ENCODE measurements at places on chromosomes 7 and 10.

- DNase-seq: no peak
Observed at GRCh38 chr10:2786251-2786650, 281.1 kb upstream of the PFKP start.

GRCh38 chr7:16421333-16422102 is at the start of gene CRPPA:
Gene CRPPA, minus strand, starts transcription at chr7:16421538. Its CDS starts 216 bp downstream, at chr7:16421322.
- DNase-seq: no peak

DNA sequence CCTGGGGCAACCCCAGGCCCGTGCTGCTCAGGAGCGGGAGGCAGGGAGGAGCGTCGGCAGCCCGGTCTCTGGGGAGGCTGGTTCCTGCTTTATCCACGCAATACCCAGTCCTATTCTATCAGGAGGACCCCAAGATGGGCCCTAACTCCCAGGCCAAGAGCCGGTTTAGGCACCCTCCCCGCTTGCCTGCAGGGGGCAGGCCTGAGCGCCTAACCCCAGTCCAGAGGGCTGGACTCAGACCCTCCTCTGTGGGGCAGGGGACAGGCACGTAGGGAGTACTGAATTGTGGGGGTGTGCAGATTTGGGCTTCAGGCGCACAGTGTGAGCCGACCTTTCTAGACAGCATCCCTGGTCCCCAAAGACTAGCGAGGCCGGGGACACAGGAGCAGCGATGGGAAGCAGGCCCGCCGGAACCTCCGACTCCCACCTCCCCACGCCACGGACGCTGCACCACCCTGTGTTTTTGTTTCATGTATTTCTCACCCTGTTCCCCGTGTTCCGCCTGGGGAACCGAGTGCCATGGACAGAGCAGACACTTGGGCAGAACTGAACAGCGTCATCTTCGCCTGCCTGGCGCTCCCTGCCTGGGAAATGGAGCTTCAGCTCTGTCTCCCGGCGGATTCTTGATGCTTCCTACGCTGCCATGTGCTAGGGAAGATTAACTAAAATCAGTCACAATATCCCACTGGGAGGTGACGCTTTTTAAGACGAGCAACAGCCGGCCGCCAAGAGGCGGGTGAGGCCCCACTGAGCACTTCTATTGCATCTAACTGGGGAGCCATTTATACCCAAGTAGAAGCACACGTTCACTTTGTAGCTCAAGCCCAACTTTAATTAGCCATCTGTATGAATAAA is 5.3 kb downstream of the NUDT1 start:
- no peak for DNase-seq

GRCh38 chr10:63716016-63716580 is 194.9 kb downstream of the REEP3 start:
- no peak for DNase-seq

GRCh38 chr7:134415700-134416099 is 43.2 kb downstream of the AKR1B1 start:
- no peak for DNase-seq

DNA sequence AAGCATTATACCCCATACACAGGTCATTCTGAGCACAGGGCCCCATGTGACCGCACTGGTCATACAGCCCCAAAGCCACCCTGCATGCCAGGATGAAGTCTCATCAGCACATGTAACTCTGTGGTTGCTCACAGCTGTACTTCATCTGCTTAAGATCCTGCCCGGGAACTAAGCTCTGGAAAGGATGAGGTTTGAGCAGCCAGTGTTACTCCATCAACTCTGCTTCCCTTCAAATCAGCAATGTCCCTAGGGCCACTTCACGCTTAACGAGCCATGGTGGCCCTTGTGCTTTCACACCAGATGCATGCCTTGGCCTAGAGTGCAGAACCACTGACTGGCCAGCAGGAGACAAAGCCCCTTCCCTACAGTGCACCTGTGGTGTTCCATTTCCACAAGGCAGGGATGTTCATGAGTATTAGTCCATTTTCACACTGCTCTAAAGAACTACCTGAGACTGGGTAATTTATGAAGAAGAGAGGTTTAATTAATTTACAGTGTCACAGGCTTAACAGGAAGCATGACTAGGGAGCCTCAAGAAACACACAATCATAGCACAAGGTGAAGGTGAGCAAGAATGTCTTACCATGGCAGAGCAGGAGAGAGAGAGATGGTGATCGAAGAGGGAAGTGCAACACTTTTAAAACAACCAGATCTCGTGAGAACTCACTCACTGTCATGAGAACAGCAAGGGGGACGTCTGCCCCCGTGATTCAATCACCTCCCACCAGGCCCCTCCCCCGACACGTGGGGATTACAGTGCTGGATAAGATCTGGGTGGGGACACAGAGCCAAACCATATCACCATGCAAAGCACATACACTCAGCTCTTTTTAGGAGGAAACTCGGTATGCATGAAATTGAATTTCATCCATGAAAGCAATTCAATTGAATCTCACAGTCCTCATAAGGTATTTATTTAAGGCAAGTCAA is 149.0 kb upstream of the CDCA7L start:
- DNase-seq: no peak

DNA sequence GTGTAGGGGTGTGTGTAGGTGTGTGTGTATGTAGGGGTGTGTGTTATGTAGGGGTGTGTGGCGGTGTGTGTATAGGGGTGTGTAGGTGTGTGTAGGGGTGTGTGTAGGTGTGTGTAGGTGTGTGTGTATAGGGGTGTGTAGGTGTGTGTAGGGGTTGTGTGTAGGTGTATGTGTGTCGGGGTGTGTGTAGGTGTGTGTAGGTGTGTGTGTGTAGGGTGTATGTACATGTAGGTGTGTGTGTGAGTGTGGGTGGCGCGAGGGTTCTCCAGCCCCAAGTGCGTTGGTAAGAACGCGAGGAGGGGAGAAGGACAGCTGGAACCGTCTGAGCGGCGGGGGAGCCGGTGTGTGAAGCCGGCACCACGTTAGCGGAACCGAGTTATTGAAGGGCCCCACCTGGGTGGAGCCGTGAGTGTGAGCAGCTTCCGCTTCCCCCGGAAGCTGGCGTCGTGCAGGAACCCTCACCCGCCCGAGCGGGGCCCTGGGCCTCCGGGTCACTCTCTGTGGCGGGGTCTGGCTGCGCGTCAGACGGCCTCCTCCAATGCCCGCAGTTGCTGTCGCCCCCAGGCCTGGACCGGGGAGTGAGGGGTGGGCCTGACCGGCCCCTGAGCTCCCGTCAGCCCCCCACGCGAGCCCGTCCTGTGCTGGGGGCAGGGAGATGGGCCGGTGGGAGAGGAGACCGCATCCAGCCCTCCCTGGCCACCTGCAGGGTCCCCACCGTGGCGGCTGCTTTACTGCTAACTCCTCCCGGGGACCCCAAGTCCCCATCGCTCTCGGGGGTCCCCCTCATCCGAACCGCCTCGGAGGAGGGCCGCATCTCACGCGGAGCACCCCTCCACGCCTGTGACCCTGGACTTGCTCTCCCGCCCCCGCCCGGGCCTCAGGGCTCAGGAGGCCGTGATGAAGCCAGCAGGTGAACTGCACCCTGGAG is 49.6 kb upstream of the PSMG3 start:
- no peak for DNase-seq

DNA sequence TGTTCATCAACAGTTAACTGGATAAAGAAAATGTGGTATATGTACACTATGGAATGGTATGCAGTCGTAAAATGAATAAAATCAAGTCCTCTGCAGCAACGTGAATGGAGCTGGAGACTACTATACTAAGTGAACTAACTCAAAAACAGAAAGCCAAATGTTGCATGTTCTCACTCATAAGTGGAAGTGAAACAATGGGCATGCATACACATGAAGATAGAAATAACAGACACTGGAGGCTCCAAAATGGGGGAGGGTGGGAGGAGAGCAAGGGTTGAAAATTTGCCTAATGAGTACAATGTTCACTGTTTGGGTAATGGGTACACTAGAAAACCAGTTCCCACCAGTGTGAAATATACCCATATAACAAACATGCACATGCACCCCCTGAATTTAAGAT is 179.5 kb downstream of the ZWINT start:
- DNase-seq: no peak

DNA sequence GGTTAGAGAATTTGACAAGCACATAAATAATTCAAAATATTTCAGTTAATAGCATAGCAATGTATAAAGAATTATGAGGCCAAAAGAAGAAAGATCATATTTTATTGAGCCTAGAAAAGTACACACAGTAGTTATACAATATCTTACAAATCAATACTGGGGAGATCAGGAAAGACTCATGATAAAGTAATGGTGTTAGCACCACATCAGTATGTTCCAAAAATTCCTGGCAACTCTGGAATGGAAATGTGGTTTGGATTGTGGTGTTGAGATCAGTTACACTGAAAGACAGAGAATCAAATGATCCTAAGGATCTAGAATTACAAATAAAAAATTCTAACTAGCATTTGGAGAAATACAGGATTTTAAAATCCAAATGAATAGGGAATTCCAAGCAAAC is 420.5 kb upstream of the CNTNAP2 start:
- DNase-seq: no peak

- DNase-seq: no peak
Observed at GRCh38 chr10:52232561-52233350, 81.3 kb upstream of the DKK1 start.
